Lower lobe of right lung (tissue), 2 donors: ENCODE measurements at places on chromosomes 1 and 21. TPM values are rescaled to one million over a fixed set of nuclear protein-coding genes. Genes with fewer than 3 reads are reported as not detected.

DNA sequence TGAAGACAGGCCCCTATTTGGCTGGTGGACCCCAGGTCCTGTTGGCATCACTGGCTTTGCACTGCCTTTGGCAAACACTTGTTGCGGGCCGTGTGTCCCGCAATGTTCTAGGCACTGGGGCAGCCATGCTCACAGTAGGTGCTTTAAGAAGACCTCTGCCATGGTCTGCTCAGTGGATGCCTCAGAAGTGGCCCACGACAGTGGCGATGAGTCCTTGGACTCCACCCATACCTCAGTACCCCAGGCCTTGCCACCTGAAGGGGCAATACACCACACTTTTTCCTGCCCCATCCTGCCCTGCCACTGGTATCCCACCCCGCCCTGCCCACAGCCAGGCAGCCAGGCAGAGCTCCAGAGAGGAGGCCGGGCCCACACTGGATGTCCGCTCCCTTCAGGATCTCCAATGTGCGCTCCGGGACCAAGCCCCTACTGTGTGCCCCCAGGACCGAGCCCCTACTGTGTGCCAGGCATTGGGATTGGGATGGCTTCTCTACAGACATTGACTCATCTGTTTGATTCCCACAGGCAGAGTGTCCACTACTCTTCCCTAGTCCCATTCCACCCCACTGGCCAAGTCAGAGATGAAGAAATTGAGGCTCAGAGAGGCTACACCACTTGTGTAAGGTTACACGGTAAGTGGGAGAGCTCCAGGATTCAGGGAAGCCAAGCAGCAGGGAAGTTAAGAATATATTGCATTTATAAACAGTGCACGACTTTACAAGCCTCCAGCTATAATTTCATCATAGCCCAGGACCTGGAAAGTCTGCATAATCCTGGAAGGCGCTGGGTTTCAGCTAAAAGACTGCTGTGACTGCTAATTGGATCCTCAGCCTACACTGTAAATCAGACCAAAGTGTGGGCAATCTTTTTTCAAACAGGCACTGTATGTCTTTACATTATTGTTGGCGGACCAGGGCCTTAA is 101.6 kb downstream of the DMRTB1 start:
- DNase-seq, result no peak

DNA sequence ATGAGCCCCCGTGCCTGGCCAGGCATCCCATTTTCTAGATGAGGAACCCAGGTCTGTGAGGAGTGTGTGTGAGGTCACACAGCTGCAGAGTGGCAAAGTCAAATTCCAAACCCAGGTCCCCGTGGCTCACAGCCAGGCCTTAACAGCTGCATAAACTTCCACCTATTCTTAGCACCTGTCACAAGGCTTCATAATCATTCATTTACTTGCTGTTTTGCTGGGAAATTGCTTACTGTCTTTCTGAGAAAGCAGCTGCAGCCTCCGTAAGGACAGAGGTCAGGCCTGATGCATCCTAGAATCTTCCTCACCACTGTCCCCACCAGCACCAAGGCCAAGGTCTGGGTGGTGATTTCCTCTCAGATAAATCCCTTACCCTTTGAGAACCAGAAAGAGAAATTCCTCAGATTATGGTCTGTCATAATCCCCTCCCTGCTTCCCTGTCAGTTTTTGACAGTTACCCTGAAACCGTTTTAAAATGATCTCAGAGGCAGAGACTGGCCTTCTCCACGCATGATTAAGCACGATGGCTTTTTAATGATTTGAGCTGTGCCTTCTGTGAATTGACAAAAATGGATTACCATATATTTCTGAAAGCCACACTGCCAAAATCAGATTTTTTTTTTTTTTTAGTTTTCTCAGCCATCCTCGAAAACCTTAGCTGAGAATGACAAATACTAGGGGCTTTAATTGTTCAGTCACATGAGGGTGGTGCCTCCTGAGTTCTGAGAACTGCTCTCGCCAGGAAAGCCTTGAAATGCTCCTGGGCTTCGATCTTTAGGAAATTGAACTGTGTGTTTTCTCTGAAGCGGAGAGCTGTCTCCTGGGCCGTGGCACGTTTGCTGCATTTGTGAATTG is 70.0 kb upstream of the SELENON start:
- no peak for DNase-seq

- DNase-seq, result no peak
Observed at GRCh38 chr1:2495026-2495425, 18.9 kb downstream of the PLCH2 start.

- DNase-seq, result no peak
Observed at GRCh38 chr1:221998781-221999180, 256.9 kb upstream of the DUSP10 start.

DNA sequence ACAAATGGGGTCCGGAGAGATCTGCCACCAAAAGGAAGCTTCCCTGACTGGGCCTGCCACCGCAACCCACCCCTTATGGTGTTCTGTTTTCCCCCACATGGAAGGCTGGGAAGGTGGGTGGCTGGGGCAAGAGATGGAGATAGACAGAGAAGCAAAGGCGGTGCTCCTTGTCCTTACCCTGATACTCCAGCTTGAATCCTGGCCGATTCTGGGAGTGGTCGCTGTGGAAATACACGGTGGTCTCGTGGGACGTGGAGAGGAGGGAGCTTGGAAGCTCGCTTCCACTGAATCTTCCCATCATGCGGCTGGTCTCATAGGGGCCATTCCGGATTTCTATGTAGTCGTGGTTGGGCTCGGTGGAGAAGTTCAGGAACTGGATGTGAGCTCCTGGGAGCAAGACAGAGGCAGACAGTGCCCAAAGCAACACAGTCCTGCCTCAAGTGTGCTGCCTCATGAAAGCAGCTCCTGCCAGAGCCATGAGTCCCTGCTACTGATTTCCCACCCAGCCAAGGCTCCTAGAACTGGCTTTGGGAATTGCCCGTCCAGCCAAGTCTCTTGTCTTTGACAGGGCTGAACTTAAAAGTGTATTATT is 138.5 kb downstream of the ZSCAN20 start:
- DNase-seq, result no peak

GRCh38 chr1:43405876-43406234 is 16.2 kb downstream of the SZT2 start:
- DNase-seq, result no peak

GRCh38 chr1:109218516-109218915 is 4.8 kb downstream of the SARS1 start:
- DNase-seq, result peak; percentile 70

DNA sequence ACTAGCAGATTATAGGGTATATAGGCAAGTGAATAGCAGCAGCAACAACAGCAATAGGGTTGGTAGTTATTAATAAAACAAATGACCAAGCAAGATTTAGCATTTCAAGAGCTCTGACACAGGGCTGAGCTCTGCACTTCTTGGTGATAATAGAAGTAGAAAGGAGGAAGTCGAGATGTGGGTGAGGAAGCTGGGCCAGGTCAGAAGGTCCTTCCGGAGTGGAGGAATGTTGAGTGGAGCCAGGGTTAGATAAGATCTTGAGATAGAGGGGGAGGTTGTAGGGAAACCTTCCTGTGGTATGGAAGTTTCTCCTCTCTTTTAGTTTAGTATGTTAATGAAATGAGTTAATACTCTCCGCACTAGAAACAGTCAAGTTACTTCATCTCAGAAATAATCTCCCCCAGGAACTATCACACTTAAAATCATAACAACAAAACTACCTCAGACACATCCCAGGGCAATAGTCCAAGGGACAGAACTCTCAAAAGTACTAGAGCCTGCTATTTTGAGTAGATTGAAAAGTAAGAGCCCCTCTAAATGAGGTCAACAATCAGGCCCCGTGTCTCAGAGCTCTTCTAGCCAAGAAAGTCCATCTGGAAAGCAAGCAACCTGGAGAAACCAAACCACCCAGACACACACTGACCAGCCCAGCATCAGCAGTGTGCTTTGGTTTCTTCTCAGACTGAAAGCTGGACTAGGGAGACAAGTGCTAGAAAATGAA is 45.4 kb upstream of the ATP1B1 start:
- DNase-seq, result peak; percentile 55

- DNase-seq, result no peak
Observed at GRCh38 chr1:162145280-162145965, 75.9 kb downstream of the NOS1AP start.

The SOD1 gene
- total RNA-seq, result 160 TPM
